ENCODE measurements at places on chromosomes 12 and 14.

DNA sequence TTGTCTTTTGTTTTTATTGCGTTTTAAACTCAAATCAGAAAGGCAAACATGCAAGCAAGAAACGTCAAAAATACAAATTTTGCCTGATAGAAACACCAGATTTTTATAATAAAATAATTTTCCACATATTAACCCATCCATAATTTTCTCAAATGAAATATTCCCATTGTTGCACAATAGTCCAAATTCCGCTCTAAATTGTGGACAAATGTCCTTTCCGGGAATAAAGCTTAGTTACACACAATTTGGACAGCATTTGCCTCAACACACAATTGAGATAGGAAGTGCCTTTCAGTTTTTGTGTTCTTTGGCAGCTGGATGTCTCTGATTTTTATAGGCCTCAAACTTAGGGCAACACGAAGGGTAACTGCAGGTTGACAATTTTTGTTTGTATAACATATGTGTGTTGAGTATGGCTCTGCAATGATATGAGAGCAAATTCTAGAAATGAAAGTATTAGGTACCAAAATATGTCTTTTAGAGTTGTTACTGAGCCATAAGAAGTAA, 105.8 kb downstream of the DIO2 start:
- DNase-seq = no peak

DNA sequence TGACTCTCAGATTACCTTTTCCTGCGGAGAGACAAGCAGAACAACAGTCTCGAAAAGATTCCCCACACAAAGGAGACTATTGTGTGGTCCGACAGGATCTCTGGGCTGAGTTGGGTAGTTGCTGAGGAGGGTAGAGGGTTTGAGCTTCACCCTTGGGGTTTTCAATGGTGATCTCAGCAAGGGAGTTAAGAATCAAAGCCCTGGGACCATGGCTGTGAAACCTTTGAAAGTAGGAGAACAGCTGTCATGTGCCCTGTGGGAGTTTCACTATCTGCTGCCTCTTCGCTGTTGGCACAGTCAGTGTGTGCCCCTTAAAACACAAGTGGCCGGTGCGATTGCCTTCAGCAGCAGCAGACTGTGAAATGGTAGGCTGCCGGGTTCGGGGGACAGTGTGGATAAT, 14.2 kb upstream of the PLEK2 start:
- no peak for DNase-seq

DNA sequence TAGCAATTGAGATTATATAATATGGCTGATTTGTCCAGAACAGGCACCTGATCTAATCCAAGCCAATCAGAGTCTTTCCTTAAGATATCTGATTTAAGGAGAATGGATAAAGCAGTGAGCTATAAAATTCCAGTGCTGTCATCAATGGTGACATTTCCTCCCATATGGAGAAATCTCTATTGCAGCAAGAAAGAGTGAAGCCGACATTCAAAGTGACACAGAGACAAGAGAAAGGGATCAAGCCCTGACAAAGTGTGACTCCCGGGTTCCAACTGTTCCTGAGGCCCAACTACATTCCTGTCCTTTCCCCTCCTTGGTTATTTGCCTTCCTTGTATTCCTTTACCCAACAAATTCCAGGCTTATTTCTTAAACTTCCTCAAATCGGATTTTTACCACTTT, 430.0 kb upstream of the SOX5 start:
- no peak for DNase-seq

DNA sequence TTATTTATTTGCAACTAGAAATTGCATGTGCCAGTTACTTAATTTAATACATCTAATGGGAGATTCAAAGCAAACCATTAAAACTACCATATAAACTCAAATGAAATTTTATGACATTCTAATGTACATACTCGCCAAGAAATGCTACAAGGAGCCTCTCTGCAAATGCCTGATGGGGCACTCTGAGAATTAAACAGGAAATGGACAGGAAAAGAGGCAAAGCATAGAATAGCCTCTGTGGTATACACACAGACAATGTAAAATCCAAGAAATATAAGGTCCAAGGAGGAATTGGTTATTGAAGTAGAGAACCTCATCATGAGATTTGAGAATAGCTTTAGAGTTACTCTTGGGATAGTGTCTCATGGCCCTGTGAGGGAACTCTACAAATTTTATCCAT, 41.2 kb downstream of the RAB21 start:
- DNase-seq = no peak

- DNase-seq = no peak
Observed at GRCh38 chr12:23426328-23426727, 523.1 kb downstream of the SOX5 start.

DNA sequence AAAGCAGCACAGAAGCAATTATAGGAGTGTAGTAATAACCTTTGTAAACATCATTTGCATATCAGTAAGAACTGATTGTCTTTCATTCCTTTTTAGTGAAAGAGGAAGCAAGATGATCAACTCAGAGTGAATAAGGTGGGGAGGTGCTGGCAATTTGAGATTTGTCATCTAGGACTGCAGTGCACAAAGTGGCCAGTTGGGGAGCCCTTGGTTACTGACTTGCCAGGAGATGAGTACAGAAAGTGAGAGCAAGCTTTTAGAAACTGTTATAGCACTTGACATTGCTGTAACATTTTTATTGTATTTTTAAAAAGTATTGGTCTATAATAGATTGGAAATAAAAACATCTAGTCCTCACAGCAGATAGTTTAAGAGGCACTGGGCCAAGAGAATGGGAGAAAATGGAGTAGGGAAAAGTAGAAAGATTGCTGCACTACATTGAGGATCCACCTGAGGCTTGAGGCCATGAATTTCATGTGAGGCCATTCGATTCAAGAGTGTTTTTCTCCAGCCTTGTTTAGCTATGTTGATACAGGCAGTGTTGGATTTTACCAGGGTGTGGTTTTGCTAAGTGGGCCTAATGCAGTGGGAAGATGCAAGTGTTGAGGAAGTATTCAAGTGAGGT, 98.2 kb downstream of the SNAPC1 start:
- peak; percentile 17 for DNase-seq

DNA sequence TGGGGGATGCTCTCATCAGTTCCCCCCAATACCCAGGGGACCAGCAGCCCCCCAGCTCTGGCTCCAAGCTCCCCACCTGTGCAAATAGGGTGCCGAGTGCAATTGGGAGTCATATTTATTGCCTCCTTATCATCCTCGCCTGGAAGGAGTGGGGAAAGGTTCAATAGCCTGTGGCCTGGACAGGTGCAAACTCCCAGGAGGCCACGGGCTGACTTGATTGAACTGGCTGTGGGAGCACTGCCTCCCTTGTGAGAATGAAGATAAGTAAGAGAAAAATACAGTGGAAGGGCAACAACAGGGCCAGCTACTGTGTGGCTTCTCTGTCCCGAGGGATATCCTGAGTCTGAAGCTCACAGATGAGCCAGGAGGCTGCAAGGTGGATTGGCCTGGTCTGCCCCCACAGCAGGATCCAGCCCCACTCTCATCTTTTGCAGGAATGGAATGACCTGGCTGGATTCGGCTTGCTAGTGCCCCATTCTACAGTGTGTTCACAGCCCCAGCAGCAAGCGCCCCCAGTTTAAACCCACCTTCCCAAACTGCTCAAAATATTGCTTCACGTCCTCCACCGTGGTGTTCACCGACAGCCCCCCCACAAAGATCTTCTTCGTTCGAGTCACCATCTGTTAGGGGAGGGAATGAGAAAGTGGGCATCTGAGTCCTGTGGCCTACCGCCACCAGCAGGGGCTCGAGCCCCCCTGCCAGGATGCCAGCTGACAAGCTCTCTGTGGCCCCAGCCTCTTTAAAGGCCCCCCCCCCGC, 6.3 kb downstream of the MSI1 start:
- no peak for DNase-seq

- DNase-seq = peak; percentile 16
Observed at GRCh38 chr14:37903343-37904191, 304.1 kb upstream of the SSTR1 start.

DNA sequence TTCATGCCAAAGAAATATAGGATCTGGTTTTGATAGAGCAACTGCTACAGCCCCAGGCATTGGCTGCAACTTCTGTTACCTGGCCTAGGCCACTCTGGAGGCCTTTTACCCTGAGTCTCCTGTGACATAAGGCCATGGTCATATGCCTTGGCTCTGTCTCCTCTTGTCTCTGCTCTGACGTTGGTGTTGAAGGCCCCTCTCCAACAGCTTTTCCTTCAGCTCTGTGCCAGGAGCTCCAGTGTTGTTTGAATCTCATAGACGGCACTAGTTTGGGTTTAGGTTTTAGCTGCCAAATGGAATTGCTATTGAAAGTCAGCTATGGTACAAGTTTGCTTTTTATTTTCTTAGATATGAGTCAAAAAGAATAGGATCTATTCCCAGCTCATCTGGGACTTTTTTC, 41.1 kb downstream of the TTLL5 start:
- no peak for DNase-seq

- no peak for DNase-seq
Observed at GRCh38 chr12:111887926-111888745, 46.1 kb downstream of the MAPKAPK5 start.
